ENCODE measurements at places on chromosomes 7 and 10. TPM values are rescaled to one million over a fixed set of nuclear protein-coding genes. Genes with fewer than 3 reads are reported as not detected.

The NODAL gene
- total RNA-seq, result not detected

The PNLIPRP2 gene
- not detected for total RNA-seq

The PDZD7 gene
- total RNA-seq, result 0.14 TPM

The PVRIG gene
- 33.4 TPM for total RNA-seq

The LOXL4 gene
- total RNA-seq, result not detected

The XRCC2 gene
- 21.3 TPM for total RNA-seq

The OR2A12 gene
- total RNA-seq, result not detected

The PNLIPRP1 gene
- total RNA-seq, result not detected

The IFIT3 gene
- 28.7 TPM for total RNA-seq

The GTF2IRD1 gene
- 2.2 TPM for total RNA-seq

The AKR1C8 gene
- not detected for total RNA-seq

The PDK4 gene
- total RNA-seq, result not detected

The LRMDA gene
- total RNA-seq, result not detected

The SEMA3C gene
- not detected for total RNA-seq

The SNX13 gene
- total RNA-seq, result 26.3 TPM

The ZPBP gene
- total RNA-seq, result 0.37 TPM

The GJD4 gene
- total RNA-seq, result not detected

The CLDN3 gene
- total RNA-seq, result not detected

The PON1 gene
- total RNA-seq, result not detected

The GTPBP4 gene
- 163 TPM for total RNA-seq

The SLC13A1 gene
- not detected for total RNA-seq

The DPYSL4 gene
- 22.2 TPM for total RNA-seq

The ANKRD7 gene
- total RNA-seq, result 1.9 TPM

The RAMP3 gene
- not detected for total RNA-seq

The IRF5 gene
- 4.0 TPM for total RNA-seq

The TRIM73 gene
- 1.1 TPM for total RNA-seq

The CDNF gene
- total RNA-seq, result 0.96 TPM

The CPN1 gene
- total RNA-seq, result not detected

The SMARCD3 gene
- 4.3 TPM for total RNA-seq

The TMEM178B gene
- 0.21 TPM for total RNA-seq

The MYOZ1 gene
- not detected for total RNA-seq

The SNCG gene
- not detected for total RNA-seq

The SPDYE5 gene
- total RNA-seq, result not detected

The OPALIN gene
- not detected for total RNA-seq

The PSPH gene
- total RNA-seq, result 36.3 TPM

The CYP26C1 gene
- not detected for total RNA-seq

The PLXDC2 gene
- not detected for total RNA-seq

The TMEM270 gene
- not detected for total RNA-seq

The NCF1 gene
- 1.8 TPM for total RNA-seq

The EEPD1 gene
- 0.82 TPM for total RNA-seq

The SPDYE16 gene
- 0.12 TPM for total RNA-seq

The TAF5 gene
- 11.1 TPM for total RNA-seq

The TMEM229A gene
- not detected for total RNA-seq

The MBL2 gene
- total RNA-seq, result not detected

The PANK1 gene
- total RNA-seq, result 2.0 TPM

The CNPY1 gene
- total RNA-seq, result not detected

The UPK3B gene
- total RNA-seq, result not detected

The EXOSC1 gene
- total RNA-seq, result 48.4 TPM

The TRPV5 gene
- not detected for total RNA-seq

The COL26A1 gene
- total RNA-seq, result not detected

The PYROXD2 gene
- 3.9 TPM for total RNA-seq
